ENCODE measurements at places on chromosomes 16 and 17.

DNA sequence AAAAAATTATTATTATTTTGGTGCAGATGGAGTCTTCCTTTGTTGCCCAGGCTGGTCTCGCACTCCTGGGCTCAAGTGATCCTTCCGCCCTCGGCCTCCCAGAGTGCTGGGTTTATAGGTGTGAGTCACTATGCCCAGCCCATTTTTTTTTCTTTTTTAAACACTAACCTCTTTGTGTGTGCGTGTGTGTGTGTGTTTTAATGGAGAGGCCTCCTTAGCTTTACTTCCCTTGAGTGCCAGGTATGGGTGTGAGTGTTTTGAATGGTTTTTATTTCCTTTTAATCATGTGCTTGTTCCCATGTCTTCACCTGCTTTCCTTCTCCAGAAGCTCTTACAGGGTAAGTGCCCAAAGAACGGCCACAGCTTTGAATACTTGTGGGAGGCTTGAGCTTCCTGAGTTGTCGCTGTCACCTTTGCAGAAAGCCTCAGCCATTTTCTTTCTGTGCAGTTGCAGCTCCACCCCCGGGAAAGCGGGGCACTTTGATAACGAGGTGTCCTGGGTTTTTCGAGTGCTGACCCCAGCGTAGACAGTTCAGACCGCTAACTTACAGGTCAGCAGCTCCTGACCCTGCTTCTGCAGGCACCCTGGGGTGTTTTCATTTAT is 22.6 kb downstream of the AKAP1 start:
- DNase-seq, result no peak

GRCh38 chr16:64416216-64417005 is 705.5 kb downstream of the CDH11 start:
- no peak for DNase-seq

GRCh38 chr17:74972107-74972972 is at the start of gene HID1:
HID1 (minus strand) TSS chr17:74972759; CDS start chr17:74972656, 103 bp downstream.
- DNase-seq, result peak; percentile 82

DNA sequence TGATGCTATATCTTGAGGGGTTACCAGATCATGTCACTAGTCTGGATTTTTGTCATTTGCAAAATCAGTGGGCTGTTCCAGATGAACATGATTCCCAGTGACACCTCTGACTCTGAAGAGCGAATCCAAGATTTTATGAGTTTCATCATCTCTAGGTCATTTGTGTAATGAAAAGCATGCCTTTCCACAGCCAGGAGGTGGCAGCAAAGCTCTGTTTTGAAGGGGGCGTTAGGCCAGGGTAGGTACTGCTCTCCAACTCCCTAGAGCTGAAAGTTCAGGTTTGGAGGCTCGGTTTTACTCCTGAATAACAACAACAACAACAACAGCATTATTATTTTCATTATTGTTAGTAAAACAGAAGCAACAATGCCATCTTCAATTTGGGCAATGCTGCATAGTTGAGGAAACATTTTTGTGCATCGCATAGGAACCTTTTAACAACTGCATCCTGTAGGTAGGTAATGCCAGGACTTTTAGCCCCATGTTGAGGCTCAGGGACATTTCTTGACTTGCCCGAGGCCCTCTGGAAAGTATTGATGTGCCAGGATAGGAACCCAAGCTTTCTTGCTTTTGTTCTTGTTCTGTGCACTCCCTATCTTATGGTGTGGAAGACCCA is 77.0 kb downstream of the MYH13 start:
- DNase-seq, result peak; percentile 40

- no peak for DNase-seq
Observed at GRCh38 chr17:35775039-35775438, 14.4 kb downstream of the C17orf50 start.

- DNase-seq, result no peak
Observed at GRCh38 chr17:66578781-66579489, 256.0 kb upstream of the CACNG5 start.

GRCh38 chr16:48064971-48065370 is 90.8 kb downstream of the ABCC12 start:
- DNase-seq, result no peak

GRCh38 chr16:53357208-53357586 is 77.1 kb upstream of the RBL2 start:
- no peak for DNase-seq

DNA sequence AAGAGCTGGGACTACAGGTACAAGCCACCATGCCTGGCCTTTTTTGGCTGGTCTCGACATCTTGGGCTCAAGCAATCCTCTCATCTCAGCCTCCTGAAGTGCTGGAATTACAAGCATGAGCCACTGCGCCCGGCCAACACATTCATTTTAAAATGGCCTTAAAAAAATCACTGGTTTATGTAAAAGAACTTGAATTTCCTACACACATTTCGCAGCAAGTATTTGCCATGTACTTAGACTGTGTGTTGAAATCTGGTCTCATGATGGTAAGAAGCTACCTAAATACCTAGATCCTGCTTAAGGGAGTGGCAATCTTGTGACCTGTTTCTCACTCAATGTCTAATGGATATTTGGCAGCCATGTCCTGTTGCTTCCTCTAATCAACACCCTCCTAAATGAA is 8.5 kb upstream of the CYTH1 start:
- DNase-seq, result no peak

DNA sequence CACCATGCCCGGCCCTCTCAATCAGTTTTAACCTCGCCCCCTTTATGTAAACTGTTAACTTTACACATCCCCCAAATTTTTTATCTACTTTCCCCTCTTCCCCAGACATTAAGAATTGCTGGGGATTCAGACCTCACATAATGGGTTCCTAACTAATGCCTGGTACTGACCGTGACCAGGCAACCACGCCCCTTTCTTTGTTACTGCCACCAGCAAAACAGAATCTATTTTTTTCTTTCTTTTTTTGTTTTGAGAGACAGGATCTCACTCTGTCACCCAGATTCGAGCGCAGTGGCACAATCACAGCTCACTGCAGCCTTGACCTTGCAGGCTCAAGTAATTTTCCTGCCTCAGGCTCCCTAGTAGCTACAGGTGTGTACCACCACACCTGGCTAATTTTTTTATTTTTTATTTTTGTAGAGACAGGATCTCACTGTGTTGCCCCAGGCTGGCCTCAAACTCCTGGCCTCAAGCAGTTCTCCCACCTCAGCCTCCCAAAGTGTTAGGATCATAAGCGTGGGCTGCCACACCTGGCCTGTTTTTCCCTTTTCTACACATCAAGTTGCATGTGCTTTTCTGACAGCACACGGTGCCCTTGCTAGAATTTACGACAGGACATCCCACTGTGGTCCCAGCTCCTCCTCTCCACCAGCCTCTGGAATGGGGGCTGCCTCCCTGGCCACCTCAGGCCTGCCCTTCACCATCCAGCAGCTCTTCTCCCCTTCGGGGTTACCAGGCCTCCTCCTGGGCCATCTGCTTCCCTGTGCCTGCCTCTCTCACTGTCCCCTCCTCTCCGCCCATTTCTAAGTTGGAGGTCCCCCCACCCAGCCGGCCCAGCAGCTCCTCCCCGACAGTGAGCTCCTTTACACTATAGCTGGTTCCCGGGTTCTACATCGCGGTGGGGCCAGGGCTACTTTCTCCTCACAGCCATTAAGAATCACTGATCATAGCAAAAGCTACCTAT is 10.8 kb downstream of the CPNE2 start:
- DNase-seq, result no peak

GRCh38 chr16:3838600-3839401 is 41.7 kb downstream of the CREBBP start:
- DNase-seq, result no peak

DNA sequence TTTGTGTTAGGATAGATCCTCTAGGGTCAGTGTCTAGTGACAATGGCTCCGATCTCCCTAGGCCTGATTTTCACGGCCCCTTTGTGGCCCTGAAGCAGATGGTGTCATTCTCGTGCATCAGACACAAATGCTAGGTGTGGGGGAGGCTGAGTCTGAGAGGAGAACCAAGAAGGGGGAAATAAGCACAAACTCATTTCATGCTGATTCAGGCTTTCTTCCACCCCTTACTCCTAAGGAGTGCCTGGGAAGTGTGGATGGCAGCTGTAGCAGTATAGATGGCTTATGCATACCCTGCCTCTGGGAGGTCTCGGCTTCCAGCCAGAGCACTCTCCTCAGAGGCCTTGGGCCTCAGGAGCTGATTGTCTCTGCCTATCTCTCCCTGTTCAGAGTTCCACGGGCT is 1.8 kb upstream of the WNK4 start:
- no peak for DNase-seq

- DNase-seq, result no peak
Observed at GRCh38 chr17:12812877-12813276, 23.6 kb downstream of the ARHGAP44 start.

DNA sequence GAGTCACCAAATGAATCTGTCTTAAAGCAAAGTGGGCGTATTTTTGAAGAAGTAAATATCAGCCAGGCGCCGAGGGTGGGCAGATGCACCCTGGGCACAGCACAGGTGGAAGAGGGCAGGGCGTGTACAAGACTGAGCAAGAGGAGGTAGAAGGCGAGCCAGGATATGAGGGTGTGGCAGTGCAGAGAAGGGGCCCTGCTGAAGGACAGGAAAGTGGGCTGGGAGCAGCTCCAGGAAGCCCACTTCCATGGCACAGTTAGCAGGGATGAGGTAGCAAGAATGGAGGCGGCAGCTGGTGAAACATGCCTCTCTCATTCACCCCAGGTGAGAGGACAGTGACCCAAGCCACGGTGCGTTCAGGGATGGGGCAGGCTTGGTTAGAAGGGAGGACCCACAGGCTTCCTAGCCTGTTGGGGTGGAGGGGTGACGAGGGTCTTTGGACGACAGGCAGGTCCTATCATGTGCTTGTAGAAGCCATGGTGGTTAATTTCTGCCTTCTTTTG is 149.3 kb downstream of the CLEC16A start:
- peak; percentile 44 for DNase-seq

- peak; percentile 16 for DNase-seq
Observed at GRCh38 chr16:46918905-46919792, 35.0 kb downstream of the GPT2 start.

DNA sequence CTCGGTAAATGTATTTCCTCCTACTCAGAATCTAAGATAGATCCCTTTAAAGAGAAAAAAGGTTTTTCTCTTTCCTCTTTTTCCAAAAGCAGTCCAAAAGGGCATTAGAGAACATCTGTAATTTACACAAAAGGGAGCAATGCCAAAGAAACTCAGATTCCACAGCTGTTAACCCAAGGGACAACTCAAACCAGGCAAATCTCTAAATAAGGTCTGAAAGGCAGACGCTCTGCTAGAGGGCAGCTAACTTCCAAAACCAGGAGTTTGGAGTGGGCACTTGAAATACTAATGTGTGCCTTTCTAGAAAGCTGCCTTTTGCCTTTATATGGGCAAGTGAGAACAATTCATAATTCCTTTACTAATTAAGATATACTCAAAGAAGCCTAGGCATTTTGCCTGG is 435.7 kb downstream of the ZFHX3 start:
- no peak for DNase-seq

DNA sequence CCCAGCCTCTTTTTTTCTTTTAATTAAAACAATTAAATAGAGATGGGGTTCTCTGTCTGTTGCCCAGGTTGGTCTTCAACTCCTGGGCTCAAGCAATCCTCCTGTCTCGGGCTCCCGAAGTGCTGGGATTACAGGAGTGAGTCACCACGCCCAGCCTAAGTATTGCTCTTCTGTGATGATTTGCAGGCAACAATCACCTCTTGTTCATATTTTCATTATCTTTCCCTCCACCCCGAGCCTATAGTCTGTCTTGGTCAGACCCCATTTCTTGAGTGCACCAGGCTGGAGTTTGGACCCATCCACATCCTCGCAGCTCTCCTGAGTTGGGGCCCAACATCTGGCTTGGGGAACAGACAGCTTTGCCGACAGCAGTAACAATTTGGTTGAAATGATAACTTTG is 4.3 kb upstream of the SPN start:
- DNase-seq, result no peak

DNA sequence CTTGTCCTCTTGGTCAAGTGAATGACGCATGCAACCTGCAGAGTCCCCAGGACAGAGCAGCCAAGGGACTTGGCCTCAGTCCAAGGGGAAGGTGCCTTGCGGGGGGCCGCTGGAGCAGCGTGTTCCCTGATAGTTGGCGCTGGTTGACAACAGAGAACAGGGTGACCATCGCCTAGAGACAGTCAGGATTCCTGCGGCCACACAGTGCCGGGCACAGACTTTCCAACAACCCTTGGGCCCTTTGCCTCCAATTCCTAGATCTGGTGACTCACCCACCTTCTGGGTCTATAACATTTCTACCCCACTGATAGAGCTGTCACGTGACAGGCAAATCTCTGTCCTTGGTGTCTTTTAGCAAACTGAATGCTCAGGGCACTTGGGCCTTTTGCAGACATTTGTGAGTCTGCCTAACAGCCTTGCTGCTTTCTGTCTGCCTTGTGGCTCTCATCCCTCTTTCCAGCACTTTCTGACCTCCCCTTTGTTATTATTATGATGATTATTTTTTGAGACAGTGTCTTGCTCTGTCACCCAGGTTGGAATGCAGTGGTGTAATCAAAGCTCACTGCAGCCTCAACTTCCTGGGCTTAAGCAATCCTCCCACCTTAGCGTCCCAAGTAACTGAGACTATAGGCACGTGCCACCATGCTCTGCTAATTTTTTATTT is 11.9 kb upstream of the TEDC2 start:
- no peak for DNase-seq

DNA sequence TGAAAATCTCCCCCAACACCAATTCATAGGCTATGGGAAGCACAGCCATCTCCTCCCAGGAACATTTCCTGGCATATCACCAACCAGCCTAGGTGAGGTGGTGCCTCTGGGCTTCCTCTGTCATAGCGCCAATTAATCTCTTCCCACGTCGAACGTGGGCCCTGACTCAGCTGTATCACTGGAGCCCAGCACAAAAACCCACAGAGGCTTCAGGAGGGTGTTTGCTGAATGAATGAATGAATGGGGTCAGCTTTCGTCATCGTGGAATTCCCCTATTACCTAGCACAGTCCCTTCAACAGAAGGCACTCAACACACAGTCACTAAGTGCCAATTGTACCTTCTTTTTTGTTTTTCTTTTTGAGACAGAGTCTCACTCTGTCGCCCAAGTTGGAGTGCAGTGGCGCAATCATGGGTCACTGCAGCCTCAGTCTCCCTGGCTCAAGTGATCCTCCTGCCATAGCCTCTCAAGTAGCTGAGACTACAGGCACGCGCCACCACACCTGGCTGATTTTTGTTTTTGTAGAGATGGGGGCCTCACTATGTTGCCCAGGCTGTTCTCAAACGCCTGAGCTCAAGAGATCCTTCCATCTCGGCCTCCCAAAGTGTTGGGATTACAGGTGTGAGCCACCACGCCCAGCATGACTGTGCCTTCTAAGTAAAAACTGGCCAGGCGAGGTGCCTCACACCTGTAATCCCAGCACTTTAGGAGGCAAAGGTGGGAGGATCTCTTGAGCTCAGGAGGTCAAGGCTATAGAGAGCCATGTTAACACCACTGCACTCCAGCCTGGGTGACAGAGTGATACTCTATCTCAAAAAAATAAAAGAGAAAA is 4.1 kb downstream of the ZNF688 start:
- peak; percentile 78 for DNase-seq

DNA sequence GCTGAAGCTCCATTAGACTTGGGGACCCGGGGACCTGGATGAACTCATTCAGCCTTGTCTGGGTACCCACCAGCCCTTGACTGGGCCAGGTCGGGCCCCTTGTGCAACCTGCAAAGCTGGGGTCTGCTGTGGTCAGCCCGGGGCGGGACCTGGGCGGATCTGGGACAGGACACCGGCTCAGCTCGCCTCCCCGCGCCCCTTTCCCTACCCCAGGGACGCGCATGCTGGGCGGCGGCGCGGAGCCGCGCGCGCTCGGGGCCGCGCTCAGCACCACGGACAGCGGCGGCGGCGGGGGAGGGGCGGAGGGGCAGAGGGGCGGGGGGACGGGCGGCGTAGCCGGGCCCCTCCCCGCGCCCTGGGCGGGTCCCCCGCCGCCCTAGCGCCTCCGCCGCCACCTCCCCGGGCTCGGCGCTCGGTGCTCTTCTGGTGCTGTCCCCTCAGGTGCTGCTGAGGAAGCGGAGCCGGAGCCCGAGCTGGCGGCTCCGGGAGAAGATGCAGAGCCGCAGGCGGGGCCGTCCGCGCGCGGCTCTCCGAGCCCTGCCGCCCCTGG is 7.4 kb downstream of the ACD start:
- no peak for DNase-seq
